ENCODE measurements at places on chromosomes 7 and 10.

GRCh38 chr10:11338160-11338844 is 273.1 kb downstream of the USP6NL start:
- no peak for DNase-seq

GRCh38 chr10:127308031-127308430 is 111.6 kb upstream of the INSYN2A start:
- DNase-seq, result no peak

DNA sequence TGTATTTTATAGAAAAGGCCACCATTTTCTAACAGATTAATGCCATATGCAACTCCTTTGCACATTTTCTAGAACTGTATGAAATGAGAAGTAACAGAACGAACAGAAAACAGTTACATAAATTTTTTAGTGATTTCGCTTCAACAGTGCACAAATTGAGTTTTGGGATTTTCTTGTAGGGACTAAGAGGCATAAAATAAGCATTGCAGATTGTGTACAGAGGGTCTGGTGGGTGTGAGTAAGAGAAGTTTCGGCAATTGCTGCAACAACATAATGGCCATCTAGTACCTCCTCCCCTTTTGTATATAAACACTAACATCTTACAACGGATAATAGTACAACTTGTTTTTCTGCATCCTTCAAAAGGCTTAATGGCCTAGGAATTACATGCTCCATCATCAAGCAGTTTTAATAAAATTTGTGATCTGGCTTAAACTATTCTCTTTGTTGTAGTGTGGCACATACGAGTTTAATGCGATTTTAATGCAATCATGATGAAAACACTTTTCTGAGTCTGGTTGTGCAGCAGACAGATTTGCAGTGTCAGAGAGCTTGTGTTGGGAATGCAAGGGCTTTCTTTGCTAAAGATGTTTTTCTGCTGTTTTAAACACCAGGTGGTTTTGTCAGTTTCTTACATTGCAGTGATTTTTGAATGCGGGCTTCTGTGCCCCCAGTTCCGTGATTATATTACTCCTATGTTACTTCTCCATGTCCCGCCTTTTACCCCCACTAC is 2.9 kb downstream of the GLCCI1 start:
- DNase-seq, result no peak

GRCh38 chr7:72176875-72177274 is 235.3 kb downstream of the CALN1 start:
- no peak for DNase-seq

- DNase-seq, result no peak
Observed at GRCh38 chr10:22643775-22644174, 70.6 kb downstream of the PIP4K2A start.

DNA sequence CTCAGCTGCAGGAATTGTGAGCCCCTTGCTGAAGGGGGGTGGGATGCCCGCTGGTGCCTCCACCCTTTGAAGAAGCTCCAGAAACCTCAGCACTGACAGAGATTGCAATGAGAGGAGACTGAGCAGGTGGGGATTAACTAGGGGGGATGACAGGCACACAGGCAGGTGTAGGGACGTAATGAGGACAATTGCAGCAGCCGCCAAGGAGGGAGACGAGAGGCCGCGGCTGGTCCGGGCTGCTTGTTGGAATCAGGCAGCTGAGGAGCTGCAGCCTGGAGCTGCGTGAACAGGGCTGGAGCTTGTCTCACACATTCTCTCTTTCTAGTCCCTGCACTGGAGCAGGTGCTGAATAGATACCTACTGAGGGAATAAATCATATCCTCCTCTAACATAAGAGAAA is 122.0 kb upstream of the TCERG1L start:
- no peak for DNase-seq

- no peak for DNase-seq
Observed at GRCh38 chr10:86849181-86849894, 92.9 kb downstream of the BMPR1A start.

DNA sequence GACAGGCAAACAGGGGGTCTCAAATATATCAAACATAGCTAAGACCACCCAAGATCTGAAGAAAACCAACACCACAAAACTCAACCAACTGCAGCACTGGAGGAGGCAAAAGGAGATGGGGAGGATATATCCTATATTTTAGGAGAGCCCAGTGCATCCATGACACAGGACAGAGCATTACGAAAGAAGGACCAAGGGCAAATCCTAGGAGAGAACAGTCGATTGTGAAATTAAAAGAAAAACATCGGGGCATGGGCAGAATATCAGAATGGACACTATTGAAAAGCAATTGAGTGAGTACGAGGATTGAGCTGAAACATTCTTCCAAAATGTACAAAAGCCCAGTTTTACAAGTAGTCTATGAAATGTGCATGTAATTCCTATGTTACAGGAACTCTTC is 48.5 kb upstream of the DRGX start:
- DNase-seq, result no peak

DNA sequence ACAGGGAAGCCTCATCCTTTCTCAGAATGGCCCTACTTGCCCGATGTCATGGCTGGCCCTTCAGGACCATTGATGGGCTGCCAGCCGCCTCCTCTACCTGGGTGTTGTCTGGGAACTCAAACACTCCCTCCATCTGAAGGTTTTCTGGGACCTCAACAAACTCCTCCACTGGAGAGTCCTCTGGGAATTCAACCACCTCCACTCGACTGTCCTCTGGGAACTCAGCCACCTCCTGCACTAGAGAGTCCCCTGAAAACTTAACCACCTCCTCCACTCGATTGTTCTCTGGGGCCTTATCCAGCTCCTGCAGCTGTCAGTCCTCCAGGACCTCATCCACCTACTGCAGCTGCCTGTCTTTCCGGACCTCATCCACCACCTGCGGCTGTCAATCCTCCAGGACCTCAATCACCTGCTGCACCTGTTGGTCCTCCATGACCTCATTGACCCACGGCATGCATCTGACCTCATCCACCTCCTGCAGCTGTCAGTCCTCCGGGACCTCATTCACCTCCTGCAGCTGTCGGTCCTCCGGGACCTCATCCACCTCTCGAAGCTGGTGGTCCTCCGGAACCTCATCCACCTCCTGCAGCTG is 37.1 kb downstream of the MAT1A start:
- no peak for DNase-seq

- no peak for DNase-seq
Observed at GRCh38 chr7:2730846-2731770, 43.1 kb downstream of the AMZ1 start.

DNA sequence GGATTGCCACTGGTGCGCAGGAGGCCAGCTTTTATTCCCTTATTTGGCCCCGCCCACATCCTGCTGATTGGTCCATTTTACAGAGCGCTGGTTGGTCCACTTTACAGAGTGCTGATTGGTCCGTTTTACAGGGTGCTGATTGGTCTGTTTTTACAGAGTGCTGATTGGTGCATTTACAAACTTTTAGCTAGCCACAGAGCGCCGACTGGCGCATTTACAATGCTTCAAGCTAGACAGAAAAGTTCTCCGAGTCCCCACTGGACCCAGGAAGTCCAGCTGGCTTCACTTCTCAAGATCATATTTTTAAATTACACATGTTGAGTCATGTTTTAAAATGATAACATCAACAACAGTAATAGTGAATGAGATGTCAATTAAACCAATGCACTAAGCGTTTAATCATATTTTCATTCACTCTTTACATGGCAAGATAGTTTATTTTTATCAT is 128.3 kb downstream of the CUBN start:
- DNase-seq, result no peak

DNA sequence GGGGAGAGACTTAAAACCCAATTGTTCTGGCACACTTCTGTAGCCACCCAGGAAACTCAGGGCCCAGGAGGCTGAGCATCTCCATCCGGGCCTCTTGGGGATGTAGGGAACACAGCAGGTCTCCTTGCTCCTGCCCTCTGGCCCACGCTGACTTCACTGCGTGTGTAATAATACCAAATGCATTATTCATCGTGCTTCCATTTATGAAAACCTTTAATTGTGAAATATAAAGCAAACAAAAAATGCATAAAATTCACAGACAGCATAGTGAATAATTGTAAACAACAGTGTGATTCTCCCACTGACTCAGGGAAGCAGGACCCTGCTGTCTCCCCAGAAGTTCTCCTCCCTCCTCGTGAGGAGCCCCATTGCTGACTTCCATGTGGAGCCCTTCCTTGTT is 70.3 kb upstream of the SHH start:
- no peak for DNase-seq

- DNase-seq, result no peak
Observed at GRCh38 chr10:70575874-70576802, 26.4 kb downstream of the PRF1 start.

GRCh38 chr7:149790146-149790548 is 16.8 kb upstream of the ZNF467 start:
- DNase-seq, result no peak

DNA sequence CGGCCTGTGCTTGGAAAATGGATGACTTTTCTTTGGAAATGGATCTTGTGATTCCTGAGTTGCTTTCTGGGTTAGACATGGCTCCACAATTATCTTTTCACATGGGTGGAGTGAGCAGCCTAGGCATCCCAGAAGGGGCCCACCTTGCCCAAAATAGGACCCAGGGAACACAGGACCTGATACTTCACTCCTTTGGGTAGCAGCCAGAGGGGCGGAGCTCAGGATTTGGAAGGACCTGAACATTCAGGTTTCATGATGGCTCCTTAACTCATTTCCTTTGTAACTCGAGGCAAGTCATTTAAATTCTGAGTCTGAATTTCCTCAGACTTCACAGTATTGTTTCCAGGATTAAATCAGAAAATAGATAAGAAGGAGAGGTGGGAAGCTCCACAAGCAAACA is 178.3 kb upstream of the ZMIZ1 start:
- DNase-seq, result no peak

GRCh38 chr10:70053218-70053840 is 683 bp downstream of the MACROH2A2 start:
- DNase-seq, result no peak

DNA sequence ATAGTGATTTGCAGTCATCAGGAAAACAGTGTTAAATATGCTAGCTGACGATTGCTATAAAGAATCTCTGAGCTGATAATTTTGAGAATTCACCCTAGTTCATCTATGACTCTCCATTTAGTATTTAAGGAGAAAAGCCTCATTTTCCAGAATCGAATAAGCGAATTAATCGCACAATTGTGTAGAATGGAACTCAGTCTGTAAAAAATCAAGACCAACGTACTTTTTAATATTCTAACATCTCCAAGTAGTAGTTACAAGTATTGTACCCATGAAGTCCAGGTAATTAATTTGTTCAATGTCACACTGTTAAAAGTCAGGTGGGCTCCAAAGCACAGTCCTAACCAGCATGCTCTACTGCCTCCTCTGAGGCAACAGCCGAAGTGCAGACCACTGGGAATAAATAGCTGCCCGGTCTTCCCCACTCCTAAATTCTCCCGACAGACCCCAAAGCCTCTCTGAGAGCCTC is 380 bp upstream of the AGBL3 start:
- no peak for DNase-seq

GRCh38 chr10:30080161-30080560 is 20.8 kb upstream of the JCAD start:
- DNase-seq, result no peak

DNA sequence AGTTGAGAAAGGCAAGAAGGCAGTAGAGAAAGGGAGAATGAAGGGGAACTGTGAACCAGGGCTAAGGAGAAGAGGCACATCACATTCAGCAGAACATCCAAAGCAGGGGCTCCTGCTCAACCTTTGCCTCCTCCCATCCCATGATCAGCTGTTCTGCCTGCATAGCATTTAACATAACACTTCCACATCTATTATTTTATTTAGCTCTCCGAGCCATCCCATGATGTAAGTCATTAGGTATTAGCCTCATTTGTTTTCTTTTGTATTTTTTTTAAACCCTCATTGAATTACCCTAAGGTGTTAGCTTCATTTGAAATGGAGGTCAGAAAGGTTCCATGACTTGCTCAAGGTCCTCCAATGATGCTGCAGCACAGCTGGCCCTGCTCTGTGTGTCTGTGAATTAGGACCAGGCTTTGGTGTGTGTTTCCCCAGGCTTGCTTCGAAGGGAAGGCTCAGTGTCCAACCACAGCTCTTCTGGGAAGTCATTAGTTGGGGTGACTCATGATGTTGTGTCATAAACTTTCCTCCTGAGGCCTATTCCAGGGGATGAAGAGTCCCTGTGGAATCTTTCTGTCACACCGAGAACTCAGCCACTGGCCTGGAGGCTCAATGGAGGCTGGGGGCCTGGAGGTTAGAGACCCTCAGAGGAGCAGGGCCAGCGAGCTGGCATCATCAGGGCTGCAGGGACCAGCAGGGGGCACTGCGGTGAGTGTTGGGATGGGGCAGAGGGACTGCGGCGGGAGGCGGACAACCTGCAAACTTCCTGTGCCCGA is 16.5 kb downstream of the NPFFR1 start:
- no peak for DNase-seq

- DNase-seq, result no peak
Observed at GRCh38 chr10:110528224-110528996, 30.7 kb downstream of the DUSP5 start.

- DNase-seq, result no peak
Observed at GRCh38 chr7:99061001-99061776, 82.7 kb downstream of the SMURF1 start.

- no peak for DNase-seq
Observed at GRCh38 chr10:110029450-110029849, 21.7 kb downstream of the ADD3 start.

GRCh38 chr10:95963202-95963990 is 55.6 kb downstream of the CC2D2B start:
- no peak for DNase-seq

DNA sequence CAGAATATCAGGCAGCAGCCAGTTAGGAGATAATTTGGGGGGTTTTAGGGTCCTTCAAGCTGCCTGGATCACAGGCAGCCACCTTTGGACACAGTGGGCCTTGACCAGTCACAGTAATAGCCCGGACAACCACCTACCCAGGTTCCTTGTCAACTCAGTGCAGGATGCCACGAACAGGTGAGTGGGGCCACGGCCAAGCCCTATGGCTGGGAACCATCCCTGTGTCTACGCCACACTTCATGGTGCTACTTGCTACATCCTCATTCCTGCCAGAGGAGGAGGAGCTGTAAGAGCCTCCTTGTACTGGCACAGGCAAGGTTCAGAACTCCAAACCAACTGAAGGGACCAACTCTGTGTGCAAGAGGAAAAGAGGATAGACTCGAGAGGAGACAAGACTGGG is 19.9 kb downstream of the ITPRIP start:
- no peak for DNase-seq

GRCh38 chr10:119893074-119893473 is 544 bp downstream of the SEC23IP start:
- no peak for DNase-seq

GRCh38 chr10:99292159-99292558 is 37.0 kb upstream of the CNNM1 start:
- DNase-seq, result no peak

DNA sequence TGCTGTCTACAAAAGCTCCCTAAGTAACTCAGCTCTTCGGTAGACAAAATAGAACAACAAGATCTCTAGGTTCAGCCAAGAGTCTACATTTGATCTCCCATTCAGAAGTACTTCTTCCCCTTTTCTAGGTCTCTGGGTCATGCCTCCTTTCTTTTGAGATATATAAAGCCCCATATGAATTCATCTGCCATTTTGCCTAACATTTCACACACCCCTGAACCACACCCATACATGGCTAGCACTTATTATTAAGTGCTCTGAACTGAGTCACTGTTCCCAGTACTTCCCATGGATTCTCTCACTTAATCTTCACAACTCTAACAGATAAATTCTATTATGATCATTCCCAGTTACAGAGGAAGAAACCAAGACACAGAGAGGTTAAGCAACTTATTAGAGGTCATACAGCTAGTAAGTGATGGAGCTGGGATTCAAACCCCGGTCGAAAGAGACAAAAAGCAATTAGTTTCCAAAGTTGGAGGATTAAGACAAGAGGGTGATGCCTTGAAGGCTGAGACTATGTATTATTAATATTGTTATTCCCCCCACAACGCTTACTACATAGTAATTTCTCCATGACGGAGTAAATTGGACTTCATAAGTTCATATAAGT is 17.3 kb downstream of the MYOF start:
- DNase-seq, result no peak

- DNase-seq, result no peak
Observed at GRCh38 chr10:105969884-105970377, 1194.6 kb downstream of the SORCS1 start.
